Uterus (tissue), 4 donors: ENCODE measurements at places on chromosomes 7 and 10. TPM values are rescaled to one million over a fixed set of nuclear protein-coding genes. Genes with fewer than 3 reads are reported as not detected.

Gene CPA4
- 1.3 TPM for total RNA-seq

Gene CPN1
- not detected for total RNA-seq

Gene SLC18A2
- total RNA-seq = 1.1 TPM

Gene FEZF1
- not detected for total RNA-seq

Gene GPR22
- 26.1 TPM for total RNA-seq

Gene TRA2A
- 12.6 TPM for total RNA-seq

Gene GPR85
- not detected for total RNA-seq

Gene SSC4D
- not detected for total RNA-seq

- no peak overlapping the region for H3K4me3 ChIP-seq
- no peaks in the 10 kb centered on the region for H3K4me1 ChIP-seq
Observed at GRCh38 chr10:49661140-49661856, 18.2 kb upstream of the C10orf53 start.

GRCh38 chr10:67079126-67079525, 153.3 kb downstream of the LRRTM3 start:
- H3K4me3 ChIP-seq = no peak overlapping the region
- no peaks in the 10 kb centered on the region for H3K4me1 ChIP-seq
- H3K27ac ChIP-seq = no peak overlapping the region
- no peak for DNase-seq
- H3K27me3 ChIP-seq = no peaks in the 10 kb centered on the region

- no peaks in the 10 kb centered on the region for H3K27me3 ChIP-seq
- no peaks in the 10 kb centered on the region for H3K36me3 ChIP-seq
- no peak overlapping the region for H3K27ac ChIP-seq
- H3K4me3 ChIP-seq = no peak overlapping the region
Observed at GRCh38 chr7:114663502-114663901, 248.9 kb downstream of the FOXP2 start.

DNA sequence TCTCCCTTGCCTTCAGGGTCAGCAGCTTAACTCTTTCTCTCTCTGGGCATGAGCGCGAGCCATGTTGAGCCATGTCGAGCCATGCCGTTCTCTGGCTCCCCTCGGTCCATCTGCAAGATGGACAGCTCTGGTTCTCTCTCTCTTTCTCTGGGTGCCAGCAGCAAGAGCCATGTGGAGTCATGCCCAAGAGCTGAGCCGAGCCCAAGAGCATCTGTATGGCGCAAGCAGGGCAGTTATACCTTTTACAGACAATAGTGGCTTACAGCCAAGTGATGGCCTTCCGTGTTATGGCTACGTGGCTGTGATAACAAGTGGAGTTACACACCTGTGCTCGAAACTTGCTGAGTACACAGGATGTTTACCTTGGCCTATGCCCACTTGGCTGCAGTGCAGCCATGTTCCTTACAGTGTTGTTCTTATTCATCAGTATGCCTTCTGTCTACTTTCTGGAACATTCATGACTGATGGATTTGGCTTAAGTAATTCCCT, 327.7 kb downstream of the GLRX3 start:
- H3K27me3 ChIP-seq = no peaks in the 10 kb centered on the region
- DNase-seq = no peak
- H3K4me3 ChIP-seq = no peak overlapping the region
- no peaks in the 10 kb centered on the region for H3K36me3 ChIP-seq

DNA sequence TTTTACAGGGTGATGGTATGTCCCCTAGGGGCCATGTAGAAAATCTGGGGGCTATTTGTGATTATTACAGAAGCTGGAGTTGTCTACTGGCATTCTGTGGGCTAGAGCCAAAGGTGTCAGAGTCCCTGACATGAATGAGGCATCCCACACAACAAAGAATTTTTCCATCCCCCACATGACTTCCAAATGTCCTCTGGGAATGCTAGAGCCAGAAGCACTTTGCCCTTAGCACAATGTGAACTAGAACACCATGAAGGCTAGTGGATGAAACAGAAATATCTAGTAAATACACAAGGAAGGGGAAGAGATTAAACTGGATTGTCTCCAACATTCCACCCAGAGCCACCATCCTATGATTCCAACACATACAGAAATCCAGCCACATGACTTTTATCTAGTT, 46.9 kb downstream of the FAM13C start:
- peak overlapping the region; percentile 27 for H3K27ac ChIP-seq
- no peaks in the 10 kb centered on the region for H3K4me1 ChIP-seq
- H3K4me3 ChIP-seq = no peak overlapping the region
- H3K27me3 ChIP-seq = no peaks in the 10 kb centered on the region

DNA sequence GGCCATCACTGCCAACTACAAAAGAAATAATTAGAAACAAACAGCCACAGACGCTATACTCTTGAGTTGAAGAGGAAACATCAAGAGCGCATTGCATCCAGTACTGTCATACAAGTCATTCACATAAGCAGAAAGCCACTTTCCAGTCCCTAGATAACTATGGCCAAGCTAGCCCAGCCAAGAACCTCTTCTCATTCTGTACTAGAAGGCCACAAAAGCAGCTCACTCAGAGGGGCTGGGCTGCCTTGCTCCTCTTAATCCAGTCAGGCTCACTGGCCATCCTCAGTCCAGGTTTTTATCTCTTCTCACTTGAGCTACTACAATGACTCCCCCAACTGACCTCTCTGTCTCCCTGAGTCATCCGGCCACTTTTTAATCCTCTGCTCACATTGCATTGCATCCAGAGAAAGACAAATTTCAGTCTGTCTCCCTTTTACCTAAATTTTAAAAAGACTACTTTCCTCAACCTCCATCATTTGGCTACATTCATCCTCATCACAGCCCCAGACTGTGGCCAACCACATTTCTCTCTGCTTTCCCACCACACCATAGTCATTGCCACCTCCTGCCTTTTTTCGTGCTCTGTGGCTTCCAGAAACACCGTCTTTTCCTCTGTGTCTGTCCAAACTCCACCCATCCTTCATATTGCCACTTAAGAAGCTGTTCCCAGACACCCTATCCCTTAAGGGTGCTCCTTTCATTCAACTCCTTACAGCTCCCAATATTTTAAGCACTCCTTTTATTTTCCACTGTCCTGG, 25.0 kb downstream of the PPP1R3C start:
- H3K36me3 ChIP-seq = no peaks in the 10 kb centered on the region
- peaks cover 5% of the 10 kb centered on the region for H3K4me1 ChIP-seq
- DNase-seq = no peak
- no peak overlapping the region for H3K4me3 ChIP-seq
- H3K27ac ChIP-seq = peak overlapping the region; percentile 90

GRCh38 chr10:26474026-26474425, 35.9 kb downstream of the APBB1IP start:
- no peaks in the 10 kb centered on the region for H3K27me3 ChIP-seq
- no peak for DNase-seq
- no peaks in the 10 kb centered on the region for H3K4me1 ChIP-seq
- no peak overlapping the region for H3K4me3 ChIP-seq

GRCh38 chr7:2681929-2682799, 5.8 kb upstream of the AMZ1 start:
- no peaks in the 10 kb centered on the region for H3K36me3 ChIP-seq
- H3K27ac ChIP-seq = no peak overlapping the region
- H3K4me1 ChIP-seq = peaks cover 7% of the 10 kb centered on the region

DNA sequence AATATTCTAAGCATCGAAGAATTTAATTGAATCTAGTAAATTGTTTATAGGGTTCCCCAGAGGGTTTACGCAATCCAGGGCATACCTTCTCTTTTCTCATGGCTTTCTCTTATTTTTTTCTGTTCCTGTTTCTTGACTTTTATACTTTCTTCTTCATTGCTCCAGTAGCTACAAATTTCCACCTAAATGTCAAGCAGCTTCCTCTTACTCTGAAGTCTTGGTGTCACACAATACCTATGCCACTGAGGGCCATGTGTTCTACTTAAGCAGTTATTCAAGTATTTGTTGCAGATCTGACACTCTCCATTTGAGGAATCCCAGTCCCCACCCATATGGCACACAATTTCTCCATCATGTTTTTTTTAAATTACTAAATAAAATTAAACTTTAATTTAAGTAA, 343.1 kb upstream of the MBL2 start:
- H3K27ac ChIP-seq = no peak overlapping the region
- DNase-seq = no peak
- H3K4me3 ChIP-seq = no peak overlapping the region
- H3K4me1 ChIP-seq = no peaks in the 10 kb centered on the region
- no peaks in the 10 kb centered on the region for H3K36me3 ChIP-seq
- no peaks in the 10 kb centered on the region for H3K27me3 ChIP-seq

- no peak for DNase-seq
- H3K27ac ChIP-seq = no peak overlapping the region
- H3K36me3 ChIP-seq = no peaks in the 10 kb centered on the region
Observed at GRCh38 chr10:114893251-114893650, 44.7 kb upstream of the TRUB1 start.

DNA sequence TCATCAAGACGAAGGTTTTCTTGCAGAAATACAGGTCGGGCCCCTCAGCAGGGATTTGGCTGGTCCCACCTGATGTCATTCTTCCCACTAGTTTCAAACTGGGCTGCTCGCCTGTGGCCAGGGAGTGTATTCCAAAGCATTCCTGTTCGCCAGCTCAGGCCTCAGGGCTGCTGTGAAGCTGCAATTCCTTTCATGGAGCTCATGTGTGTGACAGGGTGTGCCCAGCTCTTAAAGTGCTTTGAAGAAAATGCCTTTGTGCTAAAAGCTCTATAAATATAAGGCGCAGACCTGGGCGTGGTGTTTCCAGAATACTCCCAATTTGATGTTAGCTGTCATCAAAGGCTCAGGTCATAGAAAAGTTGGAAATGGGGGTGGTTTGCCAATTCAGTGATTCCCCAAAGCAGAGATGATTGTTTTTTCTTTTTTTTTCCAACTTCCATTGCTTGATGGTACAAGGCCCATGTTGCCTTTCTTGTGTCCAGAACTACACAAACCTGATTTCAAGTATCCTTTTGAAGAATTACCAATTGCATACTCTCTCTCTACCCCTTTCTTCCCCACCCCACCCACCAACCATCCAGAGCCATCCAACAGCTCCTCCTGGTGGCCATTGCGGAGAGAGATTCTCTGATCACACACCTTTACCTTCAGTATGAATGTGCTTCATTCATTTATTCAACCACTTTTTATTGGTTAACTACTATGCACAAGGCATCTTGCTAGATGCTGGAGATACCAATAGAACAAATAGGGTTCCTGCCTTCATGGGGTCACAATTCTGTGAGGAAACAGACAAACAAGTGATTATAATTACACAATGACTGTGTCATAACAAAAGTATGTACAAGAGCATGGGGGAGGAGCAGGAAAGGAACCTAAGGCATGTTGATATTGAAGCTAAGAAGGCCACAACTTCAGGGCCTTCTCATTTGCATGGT, 297.3 kb upstream of the LYZL1 start:
- DNase-seq = peak; percentile 28
- H3K4me1 ChIP-seq = no peaks in the 10 kb centered on the region
- H3K27ac ChIP-seq = no peak overlapping the region
- H3K36me3 ChIP-seq = no peaks in the 10 kb centered on the region
- no peak overlapping the region for H3K4me3 ChIP-seq
- H3K27me3 ChIP-seq = no peaks in the 10 kb centered on the region

GRCh38 chr7:38671911-38672905, 41.0 kb upstream of the AMPH start:
- H3K4me3 ChIP-seq = no peak overlapping the region
- no peak for DNase-seq
- H3K36me3 ChIP-seq = no peaks in the 10 kb centered on the region
- no peaks in the 10 kb centered on the region for H3K27me3 ChIP-seq
- H3K4me1 ChIP-seq = no peaks in the 10 kb centered on the region
- no peak overlapping the region for H3K27ac ChIP-seq

DNA sequence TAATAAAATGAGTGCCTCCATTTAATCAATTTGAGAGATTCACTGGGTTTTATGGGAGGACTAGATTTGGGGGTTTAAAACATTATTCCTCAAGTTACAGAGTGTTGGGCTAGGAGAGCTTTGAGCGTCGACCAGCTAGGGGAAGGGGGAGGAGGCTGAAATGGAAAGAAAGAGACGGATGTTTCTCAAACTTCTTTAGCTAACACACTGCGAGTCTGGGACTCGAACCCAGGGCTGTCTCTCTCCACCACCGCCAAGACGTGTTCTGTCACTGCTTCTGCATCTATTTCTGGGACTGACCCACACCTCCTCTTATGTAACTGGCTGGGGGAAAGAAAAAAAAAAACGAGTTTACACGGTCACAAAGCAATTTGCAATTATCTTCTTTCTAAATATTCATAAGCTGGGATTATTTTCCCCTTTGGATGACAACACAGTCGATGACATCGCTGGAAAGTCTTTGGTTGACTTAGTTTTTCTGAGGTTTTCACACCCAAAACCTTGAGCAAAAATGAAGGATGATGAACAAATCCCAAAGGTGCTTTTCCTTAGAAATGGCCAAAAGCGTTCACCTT, 27.2 kb downstream of the CHST15 start:
- no peaks in the 10 kb centered on the region for H3K36me3 ChIP-seq
- H3K27ac ChIP-seq = no peak overlapping the region
- H3K4me1 ChIP-seq = no peaks in the 10 kb centered on the region

DNA sequence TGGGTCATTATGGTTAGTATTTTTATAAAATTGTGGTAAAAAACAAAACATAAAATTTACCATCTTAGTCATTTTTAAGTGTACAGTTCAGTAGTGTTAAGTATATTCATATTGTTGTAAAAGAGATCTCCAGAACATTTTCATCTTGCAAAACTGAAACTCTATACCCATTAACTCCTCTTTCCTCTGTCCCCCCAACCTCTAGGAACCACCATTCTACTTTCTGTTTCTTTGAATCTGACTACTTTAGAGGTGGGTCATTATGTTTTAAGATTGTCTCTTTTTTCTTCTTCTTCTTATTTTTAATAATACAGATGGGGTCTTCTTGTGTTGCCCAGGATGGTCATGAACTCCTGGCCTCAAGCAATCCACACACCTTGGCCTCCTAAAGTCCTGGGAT, 84.1 kb downstream of the DOCK4 start:
- no peak overlapping the region for H3K27ac ChIP-seq
- H3K4me1 ChIP-seq = no peaks in the 10 kb centered on the region
- H3K4me3 ChIP-seq = no peak overlapping the region
- H3K27me3 ChIP-seq = no peaks in the 10 kb centered on the region
- no peaks in the 10 kb centered on the region for H3K36me3 ChIP-seq

DNA sequence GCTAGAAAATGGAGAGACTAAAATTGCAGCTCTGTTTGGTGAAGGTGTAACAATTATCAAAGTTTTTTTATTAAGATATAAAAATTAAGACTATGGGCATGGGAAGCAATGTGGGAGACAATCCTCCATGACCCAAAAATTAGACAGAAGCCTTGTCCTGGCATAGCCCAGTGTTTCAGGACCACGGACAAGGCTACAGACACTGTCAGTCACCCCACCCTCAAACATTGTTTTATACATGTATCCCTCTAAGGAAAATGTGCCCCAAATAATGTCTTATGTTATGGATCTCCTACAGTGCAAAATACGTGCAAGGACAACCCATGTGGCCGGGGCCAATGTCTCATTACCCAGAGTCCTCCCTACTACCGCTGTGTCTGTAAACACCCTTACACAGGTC, 24.0 kb downstream of the HABP2 start:
- H3K27ac ChIP-seq = no peak overlapping the region
- H3K4me3 ChIP-seq = no peak overlapping the region
- H3K27me3 ChIP-seq = no peaks in the 10 kb centered on the region
- H3K36me3 ChIP-seq = no peaks in the 10 kb centered on the region
- no peaks in the 10 kb centered on the region for H3K4me1 ChIP-seq

- H3K36me3 ChIP-seq = no peaks in the 10 kb centered on the region
- no peaks in the 10 kb centered on the region for H3K4me1 ChIP-seq
- no peak overlapping the region for H3K27ac ChIP-seq
- DNase-seq = no peak
- no peak overlapping the region for H3K4me3 ChIP-seq
Observed at GRCh38 chr10:32190890-32191491, 134.8 kb upstream of the KIF5B start.
